ENCODE measurements at places on chromosomes 1 and 21.

GRCh38 chr1:114779722-114780121 is 763 bp downstream of the SIKE1 start:
- DNase-seq = no peak

DNA sequence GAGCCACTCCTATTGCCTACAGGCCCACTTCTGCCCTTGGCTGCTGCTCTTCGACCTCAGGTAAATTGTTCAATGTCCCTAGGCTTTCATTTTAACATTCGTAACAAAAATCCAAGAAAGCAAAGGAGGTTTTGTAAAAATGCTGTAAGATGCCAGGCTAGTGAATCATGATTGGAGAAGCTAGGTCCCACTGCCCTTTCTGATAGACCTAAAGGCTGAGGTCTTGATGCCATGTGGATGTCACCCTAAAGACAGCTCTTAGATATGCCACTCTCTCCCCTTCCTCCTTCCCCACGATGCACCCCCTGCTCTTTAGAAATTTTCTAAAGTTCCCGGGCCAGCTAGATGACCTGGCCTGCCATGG is 9.9 kb upstream of the TMEM39B start:
- DNase-seq = no peak

DNA sequence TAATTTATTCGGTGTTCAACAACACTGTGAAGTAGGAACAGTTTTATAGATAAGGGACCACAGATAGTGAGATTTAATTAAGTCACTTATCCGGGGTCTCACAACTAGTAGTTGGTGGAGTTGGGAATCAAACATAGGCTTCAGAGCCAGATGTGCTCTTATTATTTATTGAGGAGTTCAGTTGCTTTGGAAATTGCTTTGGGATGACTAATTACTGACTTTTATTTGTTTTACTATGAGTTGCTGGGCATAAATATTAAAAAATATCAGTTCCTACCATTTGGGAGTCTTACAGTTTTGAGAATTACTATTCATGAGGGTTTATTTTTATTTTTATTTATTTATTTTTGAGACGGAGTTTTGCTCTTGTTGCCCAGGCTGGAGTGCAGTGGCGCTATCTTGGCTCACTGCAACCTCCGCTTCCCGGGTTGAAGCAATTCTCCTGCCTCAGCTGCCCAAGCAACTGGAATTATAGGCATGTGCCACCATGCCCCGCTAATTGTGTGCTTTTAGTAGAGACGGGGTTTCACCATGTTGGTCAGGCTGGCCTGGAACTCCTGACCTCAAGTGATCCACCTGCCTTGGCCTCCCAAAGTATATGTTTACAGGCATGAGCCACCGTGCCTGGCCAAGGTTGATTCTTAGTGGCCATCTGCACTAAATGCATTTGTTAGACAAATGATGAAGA is 27.7 kb downstream of the THRAP3 start:
- no peak for DNase-seq

DNA sequence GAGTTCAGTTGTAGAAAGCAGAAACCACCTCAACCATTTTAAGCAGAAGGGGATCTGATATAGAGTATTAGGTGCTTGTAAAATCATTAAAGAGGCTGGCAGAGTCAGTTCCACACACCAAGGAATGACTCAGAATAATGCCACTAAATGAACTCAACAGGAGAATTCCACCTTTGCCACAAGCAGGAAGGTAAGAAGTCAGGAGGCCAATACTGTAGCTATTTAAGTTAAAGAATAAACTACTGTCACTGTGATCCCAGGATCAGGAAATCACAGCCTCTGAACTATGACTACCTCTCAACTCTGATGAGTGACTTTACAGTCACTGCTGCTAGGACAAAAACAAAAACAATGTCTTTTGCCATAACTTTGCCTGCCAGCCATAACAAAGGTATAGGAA is 52.5 kb upstream of the PRMT6 start:
- DNase-seq = no peak

Data from HS-27A (cell line).